ENCODE measurements at places on chromosomes 12 and 14.

GRCh38 chr14:72974661-72975060 lies 48.4 kb downstream of the DCAF4 start:
- no peak for DNase-seq

DNA sequence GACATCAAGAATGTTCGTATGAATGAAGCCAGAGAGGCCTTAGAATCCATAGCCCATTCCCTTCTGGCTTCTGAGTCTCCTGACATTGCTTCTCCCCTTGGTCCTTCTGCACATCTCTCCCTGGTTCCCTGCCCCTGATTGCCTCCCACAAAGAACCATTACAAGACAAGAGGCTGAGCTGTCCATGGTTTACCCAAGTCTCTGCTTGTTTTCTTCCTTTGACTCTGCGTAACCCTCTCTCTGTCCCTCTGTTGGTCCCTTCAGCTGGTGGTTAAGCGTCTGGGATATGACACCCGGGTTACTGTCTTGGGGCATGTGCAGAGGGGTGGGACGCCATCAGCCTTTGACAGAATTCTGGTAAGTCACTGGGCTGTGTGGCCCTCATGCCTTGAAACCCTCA lies 15.9 kb downstream of the PFKM start:
- no peak for DNase-seq

GRCh38 chr12:71546322-71546861 lies 106.8 kb downstream of the LGR5 start:
- DNase-seq: no peak

- DNase-seq: no peak
Observed at GRCh38 chr12:59936534-59936933, 340.7 kb downstream of the SLC16A7 start.

- DNase-seq: no peak
Observed at GRCh38 chr12:85190728-85191127, 89.3 kb upstream of the ALX1 start.

GRCh38 chr12:130608132-130608531 lies 108.0 kb downstream of the RIMBP2 start:
- DNase-seq: no peak

DNA sequence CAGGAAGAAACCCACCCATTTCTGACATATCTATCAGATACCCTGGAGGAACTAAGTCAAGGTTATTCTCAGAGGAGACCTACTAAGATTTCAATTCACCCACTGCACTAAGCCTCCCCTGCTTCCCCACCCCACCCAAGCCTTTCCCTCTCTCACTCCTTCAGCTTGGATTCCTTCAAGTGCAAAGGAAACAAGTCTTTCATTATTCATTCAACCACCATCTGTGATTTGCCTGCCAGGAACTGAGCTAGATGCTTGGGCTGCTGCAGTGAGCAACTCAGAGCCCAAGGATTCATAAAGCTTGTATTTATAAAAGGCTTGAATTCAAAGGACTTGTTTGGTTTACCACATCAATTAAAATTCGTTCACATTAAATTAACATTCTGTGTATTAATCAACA lies 161.3 kb downstream of the GXYLT1 start:
- no peak for DNase-seq

GRCh38 chr14:63862163-63862562 lies 9.4 kb downstream of the SYNE2 start:
- peak; percentile 21 for DNase-seq

DNA sequence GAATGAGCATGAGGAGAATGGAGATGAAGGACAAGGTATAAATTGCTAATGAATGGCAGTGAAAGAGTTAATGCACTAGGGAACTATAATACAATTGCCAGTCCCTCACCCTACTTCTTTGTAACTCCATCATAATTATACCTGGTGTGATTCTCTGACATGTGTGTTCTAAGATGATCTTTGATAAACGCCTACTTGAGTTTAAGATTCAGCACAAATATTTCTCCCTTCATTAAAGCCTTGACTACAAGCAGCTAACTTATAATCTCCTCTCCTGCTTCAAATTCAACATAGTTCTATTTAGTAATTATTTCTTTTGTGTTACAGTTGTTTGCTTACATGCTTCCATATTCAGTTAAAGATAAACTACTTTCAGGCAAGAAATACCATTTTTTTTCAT lies 9.7 kb upstream of the CLEC2A start:
- no peak for DNase-seq

- no peak for DNase-seq
Observed at GRCh38 chr12:128531170-128531569, 264.2 kb downstream of the TMEM132C start.

DNA sequence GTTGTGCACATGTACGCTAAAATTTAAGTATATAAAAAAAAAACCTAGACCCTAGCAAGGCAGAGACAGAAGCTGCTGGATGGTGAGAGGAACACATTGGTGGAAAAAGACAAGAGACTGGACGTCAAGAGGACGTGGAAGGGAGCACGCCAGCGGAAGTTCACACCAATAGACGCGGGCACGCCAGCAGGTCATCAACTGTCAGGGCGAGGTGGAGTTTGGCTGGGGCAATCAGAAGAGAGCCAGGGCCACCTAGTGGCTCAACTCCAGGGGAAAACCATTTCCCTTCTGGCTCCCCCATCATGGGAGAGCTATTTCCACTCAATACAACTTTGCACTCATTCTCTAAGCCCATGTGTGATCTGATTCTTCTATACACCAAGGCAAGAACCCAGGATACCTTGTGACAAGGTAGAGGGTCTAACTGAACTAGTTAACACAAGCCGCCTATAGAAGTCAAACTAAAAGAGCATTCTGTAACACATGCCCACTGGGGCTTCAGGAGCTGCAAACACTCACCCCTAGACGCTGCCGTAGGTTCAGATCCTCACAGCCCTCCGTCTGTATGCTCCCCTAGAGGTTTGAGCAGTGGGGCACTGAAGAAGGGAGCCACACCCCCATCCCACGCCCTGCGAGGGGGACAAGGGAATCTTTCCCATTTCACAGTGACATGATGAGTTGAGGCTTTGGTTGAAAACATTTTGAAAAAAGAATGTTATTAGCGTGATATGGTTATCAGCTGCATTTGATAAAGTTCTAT lies 702.7 kb downstream of the TMTC2 start:
- DNase-seq: no peak

GRCh38 chr12:77433799-77434198 lies 368.4 kb upstream of the E2F7 start:
- no peak for DNase-seq

DNA sequence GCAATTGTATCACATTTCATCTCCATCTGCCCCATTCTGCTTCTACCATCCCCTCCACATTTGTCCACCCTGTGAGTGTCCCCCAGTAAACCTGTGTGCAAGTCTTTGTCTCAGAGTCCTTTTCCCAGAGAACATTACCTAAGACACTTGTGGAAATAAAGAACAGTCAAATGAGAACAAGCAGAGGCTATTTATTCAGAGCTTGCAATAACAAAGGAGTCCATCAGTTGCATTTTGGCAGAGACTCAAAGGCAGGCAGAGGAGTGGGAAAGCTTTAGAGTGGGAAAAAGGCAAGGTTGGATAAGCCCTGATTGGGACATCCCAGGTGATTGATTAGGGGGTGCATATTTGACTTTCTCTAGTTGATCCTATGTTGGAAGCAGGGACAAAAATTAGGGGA lies 18.2 kb upstream of the PPFIBP1 start:
- DNase-seq: no peak

- no peak for DNase-seq
Observed at GRCh38 chr14:22926316-22926715, 2.9 kb downstream of the PRMT5 start.

GRCh38 chr14:100293497-100294212 lies 12.6 kb downstream of the SLC25A29 start:
- DNase-seq: no peak

DNA sequence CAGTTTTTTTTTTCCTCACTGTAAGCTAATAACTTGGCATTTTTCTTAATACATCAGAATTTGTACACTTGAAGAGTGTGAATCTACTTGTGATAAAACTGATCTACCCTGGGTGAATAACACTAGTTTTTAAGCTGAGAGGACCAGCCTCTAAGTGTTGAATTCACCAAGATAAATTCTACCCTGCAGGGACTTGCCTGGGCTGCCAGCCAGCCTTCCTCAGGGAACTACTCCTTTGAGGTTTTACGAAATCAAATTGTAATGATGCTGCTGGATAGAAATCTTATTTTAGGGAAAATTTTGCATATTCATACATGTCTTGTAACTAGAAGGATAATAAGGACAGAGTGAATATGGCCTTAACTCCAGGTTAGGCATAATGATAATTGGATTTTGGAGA lies 1.9 kb downstream of the MED21 start:
- DNase-seq: no peak

DNA sequence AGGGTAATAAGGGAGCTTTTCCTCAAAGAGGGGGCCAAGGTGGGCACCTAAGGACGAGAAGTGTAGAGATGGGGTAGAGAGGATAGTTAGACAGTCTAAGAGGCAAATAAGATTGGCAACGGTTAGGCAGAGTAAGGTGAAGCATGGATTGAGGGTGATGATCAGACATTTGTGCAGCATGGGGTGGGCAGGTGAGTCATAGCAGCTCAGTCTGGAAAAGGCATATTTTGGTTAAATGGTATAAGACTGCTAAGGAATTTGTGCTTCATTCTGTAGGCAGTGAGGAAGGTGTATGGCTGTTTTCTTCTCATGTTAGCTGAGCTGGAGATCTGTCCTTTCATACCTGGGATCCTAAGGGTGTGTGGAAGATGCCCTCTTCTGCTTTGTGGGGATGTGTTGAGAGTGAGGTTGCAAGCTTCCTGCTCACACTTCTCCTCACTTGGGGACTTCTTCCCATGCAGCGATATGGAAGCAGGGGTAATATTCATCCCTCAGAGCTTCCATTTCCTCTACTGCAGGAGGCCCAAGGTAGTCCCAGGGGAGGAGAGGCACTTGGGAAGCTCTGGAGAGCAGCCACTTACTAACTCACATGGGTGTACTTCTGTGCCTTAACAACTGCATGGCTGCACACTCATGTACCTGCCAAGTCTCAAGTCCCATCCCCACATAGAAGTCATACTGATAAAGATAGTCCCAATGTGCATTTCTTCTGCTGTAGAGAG lies 28.9 kb downstream of the GSG1 start:
- no peak for DNase-seq

GRCh38 chr12:84637926-84638325 lies 274.7 kb downstream of the SLC6A15 start:
- DNase-seq: no peak

GRCh38 chr14:104687601-104688504 lies 1.6 kb upstream of the INF2 start:
- no peak for DNase-seq

DNA sequence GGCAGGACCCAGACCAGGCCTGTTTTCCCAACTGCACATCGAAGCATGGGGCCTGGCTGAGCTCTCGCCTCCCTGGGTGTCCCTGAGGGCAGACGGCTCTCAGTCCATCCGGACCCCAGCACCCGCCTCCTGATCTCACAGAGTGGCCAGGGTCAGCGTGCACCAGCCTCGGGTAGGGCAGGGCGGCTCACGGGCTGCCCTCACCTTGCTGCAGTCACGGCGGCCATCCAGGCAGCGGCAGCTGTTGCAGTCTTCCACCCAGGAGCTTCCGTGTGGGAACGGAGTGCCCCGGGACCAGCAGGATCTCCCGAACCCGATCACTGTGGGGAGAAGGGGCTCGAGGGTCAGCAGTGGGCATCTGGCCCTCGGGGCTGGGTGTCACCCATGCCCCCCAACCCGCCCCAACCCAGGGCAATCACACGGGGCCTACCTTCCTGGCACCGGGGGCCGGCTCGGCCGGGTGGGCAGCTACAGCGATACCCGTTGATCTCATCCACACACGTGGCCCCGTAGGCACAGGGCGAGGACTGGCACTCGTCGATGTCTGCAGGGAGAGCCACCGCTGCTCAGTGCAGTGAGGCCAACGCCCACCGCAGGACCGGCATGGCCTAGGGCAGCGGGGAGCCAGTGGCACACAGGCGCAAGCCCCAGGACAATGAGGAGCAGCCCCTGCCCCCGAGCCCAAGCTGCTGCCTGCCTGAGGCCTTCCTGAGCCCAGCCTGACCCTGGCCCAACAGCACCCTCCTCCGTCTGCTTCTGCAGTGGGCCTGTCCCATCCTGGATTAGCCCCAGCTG lies 22.2 kb downstream of the JAG2 start:
- DNase-seq: no peak

- no peak for DNase-seq
Observed at GRCh38 chr12:28318273-28318672, 128.0 kb downstream of the CCDC91 start.

DNA sequence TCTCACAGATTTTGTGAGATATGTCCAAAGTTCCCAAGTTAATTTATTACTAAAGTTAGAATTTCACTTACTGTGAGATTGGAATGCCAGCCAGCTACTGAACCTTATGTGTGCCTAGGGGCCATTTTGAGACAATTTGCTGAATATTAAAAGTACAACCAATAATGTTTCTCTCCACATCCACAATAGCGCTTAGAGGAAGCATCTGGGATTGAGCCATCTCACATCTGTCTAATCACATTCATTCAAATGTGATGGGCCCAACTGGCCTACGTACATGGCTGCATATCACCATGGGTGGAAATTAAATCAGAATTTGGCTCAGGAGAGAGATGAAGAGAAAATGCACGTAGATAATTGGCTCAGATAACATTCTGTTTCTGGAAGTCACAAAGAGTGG lies 1294.0 kb downstream of the AACS start:
- DNase-seq: no peak

- DNase-seq: no peak
Observed at GRCh38 chr14:97337267-97337666, 540.1 kb downstream of the VRK1 start.

- no peak for DNase-seq
Observed at GRCh38 chr14:81224222-81224621, 3.5 kb upstream of the GTF2A1 start.

- DNase-seq: peak; percentile 77
Observed at GRCh38 chr12:11836282-11837151, 187.0 kb downstream of the ETV6 start.

- DNase-seq: no peak
Observed at GRCh38 chr12:111584959-111585358, 14.2 kb downstream of the ATXN2 start.

- DNase-seq: peak; percentile 33
Observed at GRCh38 chr12:76586764-76587395, 27.3 kb upstream of the OSBPL8 start.

DNA sequence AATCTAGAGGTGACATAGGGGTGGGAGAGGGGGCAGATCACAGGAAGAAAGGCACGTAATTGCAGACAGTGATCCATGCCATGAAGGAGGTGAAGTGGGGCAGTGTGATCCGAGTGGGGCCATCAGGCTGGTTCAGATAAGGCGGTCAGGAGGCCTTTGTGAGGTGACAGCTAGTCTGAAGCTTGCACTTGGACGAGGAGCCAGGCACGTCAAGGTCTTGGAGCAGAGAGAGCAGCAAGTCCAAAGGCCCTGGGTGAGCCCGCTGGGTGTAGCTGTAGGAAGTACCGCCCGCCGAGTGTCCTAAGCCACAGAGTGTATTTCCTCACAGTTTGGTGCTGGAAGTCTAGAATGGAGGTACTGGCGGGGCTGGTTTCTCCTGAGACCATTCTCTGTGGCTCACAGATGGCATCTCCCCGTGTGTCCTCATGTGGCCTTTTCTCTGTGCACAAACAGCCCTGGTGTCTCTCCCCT lies 23.6 kb downstream of the RHOF start:
- no peak for DNase-seq

- DNase-seq: no peak
Observed at GRCh38 chr14:94368243-94368590, 20.2 kb downstream of the SERPINA1 start.

All from stimulated activated CD8-positive, alpha-beta memory T cell treated with anti-CD3 and anti-CD28 coated beads, Interleukin-4, amount 100 ng/mL, for 48 hours (primary cell).